H1 (cell line): ENCODE measurements at places on chromosomes 7 and 10. TPM values are rescaled to one million over a fixed set of nuclear protein-coding genes. Genes with fewer than 3 reads are reported as not detected.

DNA sequence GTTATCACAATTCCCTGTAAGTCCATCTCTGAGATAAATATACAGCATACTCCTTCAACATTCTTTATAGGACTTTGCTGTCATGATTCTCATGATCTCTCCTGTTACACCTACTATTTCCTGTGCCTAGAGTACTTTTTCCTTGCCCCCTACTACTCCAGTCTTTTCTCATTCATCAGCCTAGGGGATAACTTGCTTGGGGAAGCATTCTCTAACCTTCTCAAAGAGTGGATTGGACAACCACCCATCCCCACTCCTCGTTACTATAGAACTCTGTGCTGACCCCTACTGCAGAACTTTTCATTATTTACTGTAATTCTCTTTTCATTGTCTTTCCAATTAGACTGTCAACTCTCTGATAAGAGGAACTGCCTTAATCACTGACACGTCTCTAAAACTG is 57.4 kb upstream of the TFEC start:
- no peak overlapping the region for H3K4me3 ChIP-seq
- H3K27ac ChIP-seq = no peak overlapping the region
- H3K36me3 ChIP-seq = no peaks in the 10 kb centered on the region
- no peaks in the 10 kb centered on the region for H3K4me1 ChIP-seq
- DNase-seq = no peak

DNA sequence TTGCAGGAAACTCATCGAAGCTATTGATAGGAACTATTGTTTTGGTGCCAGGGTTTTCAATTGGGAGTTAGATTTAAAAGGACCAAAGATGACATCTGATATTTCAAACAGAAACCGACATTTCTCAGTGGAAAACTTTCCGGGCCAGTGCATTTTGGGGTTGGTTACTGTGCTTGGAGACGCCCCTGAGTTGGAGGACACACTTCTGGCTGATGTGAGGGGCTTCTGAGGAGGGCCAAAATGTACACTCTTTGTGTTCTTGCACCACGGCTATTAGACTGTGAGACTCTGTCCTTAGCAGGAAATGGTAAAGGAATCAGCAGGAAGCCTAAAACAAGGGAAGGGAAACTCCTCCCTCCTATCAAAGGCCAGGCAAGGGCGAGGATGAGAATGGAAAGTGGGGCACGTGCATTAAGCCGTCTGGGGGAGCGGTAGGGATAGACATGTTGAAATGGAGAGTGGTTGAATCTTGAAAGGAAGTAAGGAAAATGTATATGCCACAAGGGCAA is 1.8 kb upstream of the SRGN start:
- no peak overlapping the region for H3K27ac ChIP-seq
- no peaks in the 10 kb centered on the region for H3K4me1 ChIP-seq
- no peaks in the 10 kb centered on the region for H3K27me3 ChIP-seq
- no peak overlapping the region for H3K4me3 ChIP-seq
- H3K36me3 ChIP-seq = no peaks in the 10 kb centered on the region

Gene PRR15
- total RNA-seq = 7.9 and 10.1 TPM in 2 replicates

- DNase-seq = no peak
- no peak overlapping the region for H3K27ac ChIP-seq
- H3K27me3 ChIP-seq = no peaks in the 10 kb centered on the region
- H3K4me1 ChIP-seq = no peaks in the 10 kb centered on the region
- no peak overlapping the region for H3K4me3 ChIP-seq
Measured at GRCh38 chr7:88072715-88073055, 138.6 kb downstream of the ADAM22 start.

Gene ZPBP
- total RNA-seq = not detected in 2 replicates

DNA sequence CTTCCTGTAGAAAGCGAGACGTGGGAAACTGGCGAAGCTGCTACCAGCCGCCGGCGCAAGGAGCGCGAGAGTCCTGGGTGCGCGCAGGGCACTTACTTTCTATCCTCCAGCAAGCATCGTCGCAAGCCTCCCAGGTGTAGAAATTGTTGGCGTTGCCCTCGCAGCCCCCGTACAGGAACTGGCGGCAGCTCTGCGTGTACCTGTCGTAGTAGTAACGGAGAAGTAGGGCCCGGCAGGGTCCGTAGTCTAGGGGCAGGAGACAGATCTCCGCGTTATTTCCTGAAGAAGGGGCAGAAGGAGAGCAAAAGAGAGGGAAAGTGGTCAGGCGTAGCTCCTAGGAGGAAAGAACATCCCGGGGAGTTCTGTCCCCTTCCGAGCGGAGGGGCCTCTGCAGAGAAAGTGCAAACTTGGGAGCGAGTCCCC is 501 bp downstream of the TFPI2 start:
- DNase-seq = peak; percentile 25
- peaks cover 12% of the 10 kb centered on the region for H3K27me3 ChIP-seq

- H3K27ac ChIP-seq = no peak overlapping the region
- H3K27me3 ChIP-seq = no peaks in the 10 kb centered on the region
- H3K4me3 ChIP-seq = no peak overlapping the region
Measured at GRCh38 chr10:29657719-29658274, 23.0 kb upstream of the SVIL start.

- H3K4me3 ChIP-seq = no peak overlapping the region
- H3K27me3 ChIP-seq = no peaks in the 10 kb centered on the region
- no peaks in the 10 kb centered on the region for H3K36me3 ChIP-seq
- no peaks in the 10 kb centered on the region for H3K4me1 ChIP-seq
- no peak for DNase-seq
Measured at GRCh38 chr10:30742471-30742870, 112.9 kb upstream of the LYZL2 start.

DNA sequence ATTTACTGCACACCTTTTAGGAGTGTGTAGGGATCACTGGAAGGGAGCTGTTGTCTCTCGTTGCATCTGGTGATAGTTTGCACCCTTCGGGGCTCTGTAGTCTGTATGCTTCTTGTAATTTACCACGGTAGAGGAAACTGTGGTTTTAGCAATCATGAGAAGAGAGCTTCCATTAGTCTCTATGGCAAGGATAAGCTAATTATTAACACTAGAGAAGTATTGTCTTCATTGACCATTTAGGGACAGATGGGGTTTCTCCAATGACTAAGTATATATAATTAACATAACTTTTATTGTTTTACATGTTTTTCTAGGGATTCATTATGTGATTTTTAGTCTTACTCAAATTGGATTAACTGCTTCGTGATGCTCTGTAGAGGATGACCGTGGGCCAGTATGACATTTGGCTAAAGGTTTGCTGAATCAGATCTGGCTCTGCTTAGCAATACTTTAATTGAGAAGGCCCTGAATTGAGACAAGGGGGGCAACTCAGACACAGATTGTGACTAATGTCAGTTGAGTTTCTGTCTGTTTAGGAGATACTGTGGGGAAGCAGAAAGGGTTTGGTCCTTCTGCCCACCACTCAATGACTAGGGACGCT is 8.7 kb downstream of the SLC18A2 start:
- H3K27ac ChIP-seq = no peak overlapping the region
- peaks cover 7% of the 10 kb centered on the region for H3K4me1 ChIP-seq
- DNase-seq = no peak
- H3K36me3 ChIP-seq = no peaks in the 10 kb centered on the region

- H3K36me3 ChIP-seq = no peaks in the 10 kb centered on the region; the same call in 1 of the 2 replicates
- H3K4me3 ChIP-seq = no peak overlapping the region
- H3K27me3 ChIP-seq = no peaks in the 10 kb centered on the region
- H3K4me1 ChIP-seq = no peaks in the 10 kb centered on the region
Measured at GRCh38 chr10:42519761-42520460, 118.5 kb downstream of the ZNF33B start.
